Fibroblast of skin of left quadriceps (primary cell): ENCODE measurements at places on chromosomes 7 and 10.

DNA sequence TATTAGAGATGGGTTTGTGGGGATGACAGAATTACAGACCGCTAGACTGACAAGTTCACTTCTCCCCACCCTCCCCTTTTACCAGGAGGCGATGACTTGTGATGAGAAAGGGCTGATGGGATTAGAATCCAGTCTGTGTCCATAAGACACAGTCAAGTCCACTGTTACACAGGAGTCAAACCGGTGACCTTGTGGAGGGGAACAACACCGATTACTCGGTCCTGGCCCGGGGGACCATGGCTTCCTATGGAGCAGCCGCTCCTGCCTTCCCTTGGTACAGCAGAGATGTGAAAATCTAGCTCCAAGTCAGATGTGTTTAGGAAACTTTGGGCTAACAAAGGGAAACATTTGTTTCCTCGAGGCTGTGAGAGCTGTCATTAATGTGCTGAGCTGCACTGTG, 105.5 kb downstream of the ACTR3B start:
- no peak for DNase-seq

- DNase-seq = no peak
Observed at GRCh38 chr10:70843333-70843732, 27.6 kb downstream of the SGPL1 start.

- DNase-seq = peak; percentile 12
Observed at GRCh38 chr7:107014387-107015023, 30.0 kb upstream of the PRKAR2B start.

DNA sequence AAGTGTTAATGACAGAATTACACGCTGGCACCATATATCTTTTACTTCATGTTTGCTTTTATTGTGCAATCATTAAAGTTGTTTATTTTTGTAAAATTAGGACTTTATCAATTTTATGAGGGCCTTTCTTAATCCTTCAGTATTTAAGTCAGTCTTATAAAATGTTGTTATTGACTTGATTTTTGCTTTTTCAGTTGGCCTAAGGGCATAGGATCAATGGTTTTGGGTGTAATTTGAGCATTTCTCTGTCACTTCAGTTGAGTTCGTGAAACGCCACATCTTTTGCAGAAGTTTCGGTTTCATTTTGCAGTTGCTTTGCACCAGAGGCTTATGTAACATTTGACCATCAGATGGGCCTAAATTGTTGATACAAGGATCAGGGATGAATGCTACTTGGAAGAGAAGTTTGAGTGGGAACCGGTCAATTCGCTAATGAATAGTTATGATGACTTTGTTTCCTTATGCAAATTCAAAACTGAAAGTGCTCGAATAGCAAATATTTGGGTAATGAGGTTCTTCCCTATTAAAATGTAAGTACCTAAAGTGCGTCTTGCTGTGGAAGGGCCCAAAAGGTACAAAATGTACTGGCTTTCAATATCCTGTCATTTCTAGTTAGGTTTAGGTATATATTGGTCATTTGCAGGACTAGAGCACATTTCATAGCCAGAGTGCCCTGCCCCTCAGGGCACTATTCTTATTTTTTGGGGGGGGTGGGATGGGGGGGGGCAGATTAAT, 340.9 kb downstream of the LRMDA start:
- DNase-seq = no peak

- DNase-seq = no peak
Observed at GRCh38 chr10:72692994-72693781, 1.2 kb downstream of the MCU start.

DNA sequence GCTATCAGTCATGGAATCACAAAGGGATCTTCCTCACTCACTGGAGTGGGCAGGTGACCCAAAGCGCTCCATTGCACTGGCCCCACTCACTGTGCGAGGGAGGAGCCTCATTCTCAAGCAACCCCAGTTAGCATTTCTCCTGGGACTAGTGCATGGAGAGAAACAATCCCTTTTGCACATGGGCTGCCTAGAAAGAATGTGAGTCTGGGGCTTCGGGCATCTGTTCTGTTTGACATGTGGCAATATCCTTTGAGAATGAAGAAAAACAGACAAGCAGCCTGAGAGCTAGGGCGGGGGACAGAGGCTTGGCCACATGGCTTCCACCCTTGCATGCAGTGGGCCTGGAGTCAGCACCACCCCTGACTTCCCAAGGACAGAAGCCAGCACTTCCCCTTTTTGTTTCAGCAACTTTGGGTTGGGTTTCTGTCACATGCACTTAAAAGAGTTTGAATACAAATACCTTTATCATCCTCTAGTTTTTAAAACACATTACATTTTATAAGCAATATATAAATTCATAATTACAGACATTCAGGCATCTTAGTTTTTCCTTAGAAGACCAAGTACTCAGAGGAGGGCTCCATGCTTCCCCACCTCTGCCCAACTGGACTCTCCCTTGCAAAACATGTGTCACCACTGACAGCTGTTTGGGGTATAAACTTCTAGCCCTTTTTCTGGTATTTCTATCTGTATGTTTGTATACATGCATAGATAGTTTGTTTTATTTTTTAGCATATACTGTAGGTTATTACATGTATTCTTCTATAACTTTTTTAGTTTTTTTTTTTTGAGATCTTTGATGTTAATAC, 73.8 kb downstream of the RBM20 start:
- no peak for DNase-seq

DNA sequence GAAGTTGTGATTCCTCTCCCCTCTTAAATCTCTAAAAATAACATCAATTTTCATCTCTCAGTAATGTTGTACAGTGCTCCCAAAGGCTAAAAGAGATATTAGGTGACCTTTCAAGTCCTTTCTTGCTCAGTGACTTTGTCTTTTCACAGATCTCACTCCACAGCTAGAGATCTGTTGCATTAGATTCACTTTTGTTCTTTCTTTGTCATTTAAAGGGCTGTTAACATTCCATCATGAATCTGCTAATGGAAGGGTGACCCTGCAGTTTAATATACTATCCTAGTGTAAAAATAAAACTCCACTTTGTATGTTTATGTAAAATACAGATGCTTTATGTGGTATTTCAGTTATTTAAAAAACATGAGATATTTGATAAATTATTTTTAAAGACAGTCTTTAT, 30.5 kb downstream of the GNAI1 start:
- DNase-seq = no peak

- no peak for DNase-seq
Observed at GRCh38 chr10:11057994-11058393, 40.3 kb downstream of the CELF2 start.

- DNase-seq = no peak
Observed at GRCh38 chr10:28730031-28730778, 52.9 kb downstream of the BAMBI start.

GRCh38 chr7:19116121-19117090, 1.0 kb downstream of the TWIST1 start:
- no peak for DNase-seq

GRCh38 chr7:1054861-1055450, 10.6 kb downstream of the GPR146 start:
- DNase-seq = no peak

DNA sequence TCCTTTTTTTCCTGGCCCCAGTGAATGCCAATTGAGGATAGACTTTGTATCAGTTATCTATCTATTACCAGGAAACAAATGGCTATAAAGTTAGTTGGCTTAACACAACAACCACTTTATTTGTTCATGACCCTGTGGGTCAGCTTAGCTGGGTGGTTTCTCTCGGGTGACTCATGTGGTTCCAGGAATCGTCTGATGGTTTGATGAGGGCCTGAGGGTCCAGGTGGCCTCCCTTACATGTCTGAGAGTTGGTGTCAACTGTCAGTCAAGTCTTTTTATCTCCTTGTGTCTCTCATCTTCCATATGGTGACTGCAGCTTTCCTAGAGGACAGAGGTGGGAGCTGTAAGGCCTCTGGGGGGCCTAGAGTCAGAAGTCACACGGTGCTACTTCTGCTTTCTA, 15.3 kb upstream of the MAPK8 start:
- no peak for DNase-seq

DNA sequence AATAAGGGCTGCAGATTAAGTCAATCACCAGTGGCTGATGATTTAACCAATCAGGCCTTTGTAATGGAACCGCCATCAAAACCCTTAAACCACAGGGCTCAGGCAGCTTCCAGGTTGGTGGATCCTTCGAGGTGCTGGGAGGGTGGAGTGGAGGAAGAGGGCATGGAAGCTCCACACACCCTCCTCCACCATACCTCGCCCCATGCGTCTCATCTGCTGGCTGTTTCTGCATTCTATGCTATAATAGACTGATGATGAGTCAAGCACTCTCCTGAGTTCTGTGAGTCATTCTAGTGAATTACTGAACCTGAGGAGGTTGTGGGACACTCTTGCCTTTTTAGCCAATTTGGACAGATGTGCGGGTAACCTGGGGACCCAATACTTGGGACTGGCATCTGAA, 43.9 kb downstream of the CHST15 start:
- DNase-seq = no peak

DNA sequence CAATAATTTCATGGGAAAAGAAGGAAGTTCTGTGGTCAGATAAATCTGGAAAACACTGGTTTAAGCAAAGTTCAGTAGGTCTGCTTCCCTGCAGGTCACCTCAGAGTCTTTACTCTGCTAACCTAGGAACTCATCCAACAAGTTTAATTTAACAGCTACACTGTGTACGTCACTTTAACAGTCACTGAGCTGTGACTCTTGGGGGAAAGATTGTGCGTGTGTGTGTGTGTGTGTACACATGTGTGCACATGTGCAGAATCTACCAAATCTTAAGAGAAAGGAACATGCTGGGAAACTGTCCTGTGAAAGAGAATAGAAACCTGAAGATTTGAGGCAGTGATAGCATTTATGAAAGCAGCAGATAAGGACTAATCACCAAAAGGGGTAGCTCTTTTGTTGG, 62.6 kb downstream of the IKZF1 start:
- no peak for DNase-seq

- DNase-seq = no peak
Observed at GRCh38 chr10:123584419-123584775, 81.8 kb upstream of the GPR26 start.

DNA sequence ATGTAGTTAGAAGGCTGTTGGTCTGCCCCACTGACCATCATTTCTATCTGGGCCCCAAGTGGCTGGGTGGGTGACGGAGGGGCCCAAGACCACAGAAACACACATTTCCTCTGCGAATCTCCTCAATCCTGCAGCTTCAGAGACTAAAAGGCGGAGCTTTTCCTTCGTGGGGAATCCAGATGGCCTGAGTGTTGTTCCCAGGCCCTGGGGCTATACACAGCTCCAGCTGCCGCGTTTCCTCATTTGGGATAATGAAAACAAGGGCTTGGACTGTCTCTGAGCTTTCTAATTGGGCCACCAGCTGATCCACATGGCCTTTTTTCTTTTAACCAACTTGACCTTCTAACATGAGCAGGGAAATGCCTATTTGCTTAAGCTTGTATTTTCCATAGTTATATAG, 339.9 kb downstream of the CXCL12 start:
- no peak for DNase-seq

DNA sequence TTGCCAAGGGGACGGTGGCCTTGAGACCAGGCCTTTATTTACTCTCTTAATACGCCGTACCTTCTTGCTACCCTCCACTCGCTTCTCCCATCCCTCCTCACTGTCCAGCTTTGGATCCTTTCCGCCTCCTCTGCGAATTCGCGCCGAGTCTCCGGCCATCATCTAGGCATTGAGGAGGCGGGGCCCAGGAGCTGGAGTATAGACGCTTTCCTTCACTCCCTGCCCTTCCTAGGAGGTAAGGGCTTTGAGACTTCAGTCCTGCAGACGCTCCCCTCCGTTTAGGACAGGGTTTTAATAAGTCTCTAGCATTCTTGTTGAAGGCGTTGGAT, 538 bp downstream of the TFAM start:
- DNase-seq = no peak

GRCh38 chr10:102418622-102419268, at the start of gene PSD:
TSS of gene PSD (minus strand) at chr10:102418785. CDS start at chr10:102417038, 1,747 bp downstream.
- DNase-seq = no peak

- no peak for DNase-seq
Observed at GRCh38 chr7:71015252-71015900, 116.6 kb upstream of the GALNT17 start.

- peak; percentile 22 for DNase-seq
Observed at GRCh38 chr7:80950550-80950967, 31.7 kb upstream of the SEMA3C start.

DNA sequence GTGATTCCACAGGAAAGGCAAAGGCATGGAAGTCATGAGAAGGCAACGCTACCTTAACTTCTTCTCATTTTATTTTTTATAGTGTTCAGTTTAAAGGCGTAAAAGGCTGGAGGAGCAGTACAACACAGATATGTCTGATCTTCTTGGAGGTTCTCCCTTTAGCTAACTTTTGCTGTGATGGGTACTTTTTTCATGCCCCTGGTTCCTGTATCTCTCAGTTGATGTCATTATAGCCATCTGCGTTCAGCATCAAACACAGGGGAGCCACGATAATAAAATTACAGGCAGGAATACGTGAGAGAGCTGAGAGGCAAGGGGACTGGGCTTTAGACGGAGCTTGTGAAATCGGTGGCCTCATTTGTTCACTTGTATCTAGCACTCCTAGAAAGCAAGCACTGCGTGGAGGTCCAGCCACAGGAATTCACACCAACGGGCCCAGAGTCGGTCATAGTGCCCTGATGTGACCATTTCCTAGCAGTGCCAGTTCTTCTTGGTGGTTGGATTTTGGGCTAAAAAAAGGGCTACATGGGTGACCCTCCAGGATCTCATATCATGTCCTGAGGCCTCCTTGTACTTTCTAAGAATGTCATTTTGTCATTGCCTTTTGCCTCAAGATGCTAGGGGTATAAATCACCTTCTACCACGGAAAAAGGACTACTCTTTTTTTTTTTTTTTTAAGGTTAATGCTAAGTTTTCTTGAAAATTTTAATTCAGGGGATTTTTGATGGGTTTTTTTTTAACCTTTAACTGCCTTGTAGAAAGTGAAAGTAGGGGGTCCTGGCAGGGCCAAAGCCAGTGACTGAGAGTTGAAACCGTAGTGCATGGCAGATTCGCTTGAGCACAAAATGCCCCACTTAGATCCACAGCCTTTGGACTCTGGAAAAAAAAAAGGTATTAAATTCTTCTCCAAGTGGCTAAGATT, 191.5 kb downstream of the CELF2 start:
- no peak for DNase-seq

GRCh38 chr10:121792198-121792597, 135.6 kb downstream of the ATE1 start:
- DNase-seq = no peak

GRCh38 chr7:71184136-71184535, 52.2 kb downstream of the GALNT17 start:
- DNase-seq = no peak

GRCh38 chr7:31663072-31663471, 23.9 kb upstream of the PPP1R17 start:
- DNase-seq = no peak

GRCh38 chr7:102415685-102416225, 17.6 kb upstream of the ORAI2 start:
- no peak for DNase-seq

- DNase-seq = no peak
Observed at GRCh38 chr10:27030060-27030459, 70.2 kb downstream of the ANKRD26 start.

- DNase-seq = no peak
Observed at GRCh38 chr10:88090568-88091214, 227.3 kb downstream of the PTEN start.

GRCh38 chr10:21526188-21526859, 842 bp upstream of the SKIDA1 start:
- peak; percentile 84 for DNase-seq
